ENCODE measurements at places on chromosomes 3 and 15.

DNA sequence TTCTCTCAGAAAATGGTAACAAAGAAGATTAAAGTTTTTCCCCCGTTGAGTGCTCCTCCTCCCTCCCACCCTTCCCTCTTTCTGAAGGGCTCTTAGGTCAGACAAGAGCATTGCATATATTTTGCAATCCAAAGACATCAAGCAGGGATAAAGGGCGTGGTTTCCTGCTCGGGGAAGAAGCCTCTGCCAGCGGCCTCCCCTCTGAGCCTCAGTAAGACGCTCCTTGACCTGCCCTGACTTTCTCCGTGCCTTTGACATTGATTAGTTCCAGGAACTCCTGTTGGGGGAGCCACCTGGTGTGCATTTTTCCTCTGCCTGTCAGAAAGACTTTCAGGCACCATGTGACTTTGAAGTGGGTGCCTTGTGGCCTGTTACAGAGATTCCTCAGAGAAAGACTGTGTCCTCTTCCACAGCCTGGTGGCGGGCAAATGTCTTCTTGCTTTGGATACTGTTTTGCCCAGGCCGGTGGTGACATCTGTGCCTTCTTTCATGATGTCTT lies 87.2 kb upstream of the TBL1XR1 start:
- DNase-seq, result no peak

GRCh38 chr3:169755488-169755887 lies 9.4 kb downstream of the TERC start:
- no peak for DNase-seq

DNA sequence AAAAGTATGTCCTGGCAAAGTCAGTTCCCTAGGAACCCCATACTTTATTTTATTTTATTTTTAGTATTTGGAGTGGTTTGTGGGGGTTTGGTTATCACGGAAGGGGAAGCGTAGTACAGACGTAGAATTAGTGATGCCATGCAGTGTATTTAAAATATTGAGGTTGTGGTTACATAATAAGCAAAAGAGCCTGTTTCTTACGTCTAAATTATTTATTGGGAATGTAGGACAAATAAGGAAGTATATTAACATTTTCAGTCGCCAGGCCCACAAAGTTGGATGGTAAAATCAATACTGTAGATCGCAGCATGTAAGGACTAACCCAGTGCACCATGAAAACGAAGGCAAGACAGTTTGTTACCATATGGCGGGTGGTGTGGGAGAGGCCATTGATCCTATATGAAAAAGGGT lies 558 bp downstream of the DTWD1 start:
- DNase-seq, result no peak

DNA sequence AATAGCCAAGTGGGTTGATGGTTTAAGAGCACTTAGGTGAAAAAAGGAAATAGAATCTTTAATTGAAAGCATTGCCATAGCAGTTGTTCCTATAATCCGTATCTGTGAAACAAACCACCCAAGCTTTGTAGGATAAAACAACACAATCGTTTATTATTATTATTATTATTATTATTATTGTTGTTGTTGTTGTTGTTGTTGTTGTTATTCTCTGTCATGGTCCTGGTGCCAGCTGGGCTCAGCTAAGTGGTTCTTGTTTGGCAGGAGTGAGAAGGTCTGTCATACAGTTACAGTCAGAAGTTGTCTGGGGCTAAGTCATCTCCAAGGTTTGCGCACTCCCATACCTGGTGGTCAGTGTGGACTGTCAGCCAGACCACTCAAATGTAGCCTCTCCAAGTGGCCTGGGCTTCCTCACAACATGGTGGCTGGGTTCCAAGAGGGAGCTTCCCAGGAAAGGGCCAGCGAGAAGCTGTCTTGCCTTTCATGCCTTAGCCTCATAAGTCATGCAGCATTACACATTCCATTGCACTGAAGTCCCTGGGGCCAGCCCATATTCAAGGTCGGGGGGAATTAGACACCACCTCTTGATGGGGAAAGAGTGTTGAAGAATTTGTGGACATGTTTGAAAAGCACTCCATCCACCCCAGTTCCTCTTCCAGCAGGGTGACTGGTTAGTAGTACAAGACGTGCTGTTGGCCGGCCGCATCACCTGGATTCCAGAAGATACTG lies 54.3 kb upstream of the FGD5 start:
- no peak for DNase-seq

GRCh38 chr3:187986514-187986934 lies 167.4 kb upstream of the LPP start:
- no peak for DNase-seq

DNA sequence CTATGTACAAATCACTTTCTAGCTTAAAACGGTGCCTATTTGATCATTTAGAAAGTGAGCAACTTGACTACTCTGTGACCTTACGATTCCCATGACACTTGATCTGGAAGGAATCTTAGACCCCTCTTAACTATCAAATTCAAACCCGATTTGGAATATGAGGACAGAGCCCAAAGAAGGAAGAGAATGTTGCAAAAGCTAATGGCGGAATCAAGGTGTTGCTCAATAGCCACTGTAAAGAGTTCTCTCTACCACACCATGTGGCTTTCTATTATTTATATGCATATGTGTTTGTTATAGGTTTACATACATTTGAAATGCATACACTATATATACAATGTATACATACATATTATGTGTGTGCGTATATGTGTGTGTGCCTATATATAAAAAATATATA lies 39.9 kb downstream of the PYDC2 start:
- no peak for DNase-seq

DNA sequence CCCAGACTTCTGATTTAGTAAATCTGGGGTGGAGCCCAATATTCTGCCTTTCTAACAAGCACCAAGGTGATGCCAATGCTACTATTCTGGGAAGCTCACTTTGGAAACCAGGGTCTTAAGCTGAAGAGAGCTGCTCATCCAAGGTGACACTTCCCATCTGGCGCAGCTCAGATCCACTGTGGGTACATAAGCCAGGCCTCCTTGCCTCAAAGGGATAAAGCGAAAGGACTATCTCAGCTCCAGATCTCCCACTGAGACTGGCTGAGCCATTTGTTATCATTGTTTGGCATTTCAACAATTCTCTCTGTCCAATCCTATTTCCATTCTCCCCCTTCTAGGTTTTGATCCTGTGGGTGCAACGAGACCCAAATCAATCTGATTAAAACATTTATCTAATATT lies 323.8 kb downstream of the GBE1 start:
- DNase-seq, result no peak

- no peak for DNase-seq
Observed at GRCh38 chr3:194879991-194880939, 194.6 kb downstream of the FAM43A start.

DNA sequence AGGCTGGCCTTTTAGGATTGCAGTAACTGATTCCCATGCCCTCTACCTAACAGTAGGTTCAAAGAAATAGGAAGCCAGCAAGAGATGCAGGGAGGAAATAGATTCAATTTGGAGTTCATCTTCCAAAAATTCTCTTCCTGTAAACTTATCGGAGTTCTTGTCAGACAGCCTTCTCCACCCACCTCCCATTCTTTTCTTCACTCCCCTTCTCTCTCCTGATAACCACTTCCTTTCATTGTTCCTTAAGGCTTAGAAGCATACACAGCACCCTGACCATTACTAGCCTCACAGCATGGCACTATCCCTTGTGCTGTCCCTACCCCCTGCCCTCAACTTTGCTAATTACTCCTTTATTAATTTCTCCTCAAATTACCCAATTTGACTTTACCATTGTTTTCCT lies 130.4 kb upstream of the ADAMTS9 start:
- no peak for DNase-seq

- no peak for DNase-seq
Observed at GRCh38 chr15:91429973-91430372, 329.9 kb downstream of the SV2B start.

GRCh38 chr3:56019490-56020146 lies 448.6 kb downstream of the ERC2 start:
- no peak for DNase-seq

DNA sequence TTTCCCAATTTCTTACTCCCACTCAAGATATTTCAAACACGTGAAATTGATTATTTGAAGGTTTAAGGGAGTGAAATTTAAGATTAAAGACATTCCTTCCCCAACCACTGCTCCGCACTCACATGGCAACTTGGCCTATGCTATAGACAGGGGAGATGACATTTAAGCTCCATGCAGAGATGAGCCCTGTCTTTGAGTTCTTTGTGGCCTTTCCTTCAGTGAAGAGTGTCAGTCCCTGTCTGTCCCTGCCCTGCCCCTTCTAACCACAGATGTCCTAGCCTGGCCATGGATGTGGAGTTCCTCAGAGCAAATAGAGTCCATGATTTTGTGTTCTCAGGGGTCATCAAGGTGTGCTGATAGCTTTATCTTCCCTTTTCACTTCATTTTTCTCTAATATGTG lies 29.4 kb upstream of the THBS1 start:
- DNase-seq, result no peak

DNA sequence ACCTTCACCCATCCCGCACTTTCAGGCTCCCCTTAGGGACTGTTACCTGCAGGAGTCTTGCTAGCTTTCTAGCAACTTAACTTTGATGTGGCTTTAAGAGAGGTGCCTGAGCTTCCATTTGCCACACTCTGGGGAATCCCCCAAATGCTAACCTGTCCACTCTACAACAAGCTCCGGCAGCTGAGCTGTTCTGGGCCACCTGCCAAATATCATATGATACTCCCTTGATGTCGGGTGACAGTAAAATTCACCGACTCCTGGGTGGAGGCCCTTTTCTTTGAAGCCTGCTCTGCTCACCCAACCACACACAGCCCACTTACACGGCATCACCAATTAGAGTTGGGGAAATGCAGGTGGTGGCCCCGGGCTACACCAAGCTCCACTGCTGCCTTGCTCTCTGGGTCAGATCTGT lies 38.0 kb upstream of the XCR1 start:
- DNase-seq, result no peak

GRCh38 chr3:22959593-22959992 lies 243.5 kb upstream of the UBE2E2 start:
- no peak for DNase-seq

DNA sequence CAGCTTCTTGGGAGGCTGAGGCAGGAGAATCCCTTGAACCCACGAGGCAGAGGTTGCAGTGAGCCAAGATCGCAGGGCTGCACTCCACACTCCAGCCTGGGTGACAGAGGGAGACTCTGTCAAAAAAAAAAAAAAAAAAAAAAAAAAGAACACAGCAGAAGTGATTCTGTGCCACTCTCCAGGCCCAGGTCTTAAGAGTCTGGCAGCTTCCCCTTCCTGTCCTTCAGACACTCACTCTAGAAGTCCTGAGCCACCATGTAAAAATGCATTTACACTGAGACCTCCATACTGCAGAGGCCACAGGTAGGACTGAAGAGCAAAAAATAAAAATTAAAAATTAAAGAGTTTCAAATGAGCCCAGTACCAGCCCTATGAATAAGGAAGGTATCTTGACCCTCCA lies 11.8 kb upstream of the CDV3 start:
- no peak for DNase-seq

DNA sequence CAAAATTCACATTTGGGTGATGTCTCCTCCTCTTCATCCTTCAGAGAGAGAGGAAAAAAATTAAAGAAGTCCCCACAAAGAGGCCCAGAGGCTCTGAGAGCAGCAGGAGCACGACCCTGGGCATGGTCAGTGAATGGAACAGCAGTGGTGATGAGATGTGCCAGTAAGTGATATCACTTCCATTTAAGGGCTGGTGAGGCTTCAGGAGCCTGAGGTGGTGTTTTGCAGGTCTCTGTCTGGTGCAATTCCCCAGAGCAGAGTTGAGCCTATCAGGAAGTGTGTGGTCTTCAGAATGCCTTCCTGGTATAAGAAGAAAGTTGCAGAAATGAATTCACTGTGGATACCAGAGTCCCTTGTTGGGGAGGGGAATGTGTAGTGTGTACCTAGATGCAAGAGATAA lies 21.4 kb downstream of the ERICH6 start:
- no peak for DNase-seq

DNA sequence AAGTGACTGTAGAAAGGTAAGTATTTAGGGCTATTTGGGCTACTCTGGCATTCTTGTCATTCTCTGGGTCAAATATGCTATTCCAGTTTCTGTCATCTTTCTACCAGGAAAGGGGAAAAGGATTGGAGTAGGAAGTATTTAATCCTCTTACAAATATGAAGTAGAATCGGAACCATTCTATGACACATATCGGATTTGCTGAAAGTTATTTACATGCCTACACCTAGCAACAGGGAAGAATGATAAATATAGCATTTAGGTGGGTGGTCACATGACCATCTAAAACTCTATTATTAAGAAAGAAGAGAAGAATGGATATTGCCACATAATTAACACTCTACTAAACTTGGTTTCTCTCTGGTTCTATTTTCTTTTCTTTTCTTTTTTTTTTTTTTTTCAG lies 1353.1 kb downstream of the ZPLD1 start:
- no peak for DNase-seq

DNA sequence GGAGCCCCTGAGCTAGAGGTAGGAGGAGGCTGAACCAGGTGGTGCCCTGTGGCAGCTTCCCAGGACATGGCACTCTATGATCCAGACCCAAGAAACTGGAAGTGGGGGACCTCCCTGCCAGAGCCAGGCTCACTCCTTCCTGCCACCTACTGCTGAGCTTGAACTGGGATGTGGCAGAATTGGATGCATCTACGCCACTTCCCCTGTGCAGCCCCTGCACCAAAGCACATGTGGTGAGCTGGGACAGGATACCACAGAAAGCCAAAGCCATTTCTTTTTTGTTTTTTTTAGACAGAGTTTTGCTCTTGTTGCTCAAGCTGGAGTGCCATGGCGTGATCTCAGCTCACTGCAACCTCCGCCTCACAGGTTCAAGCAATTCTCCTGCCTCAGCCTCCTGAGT lies 518.0 kb upstream of the PPP2R3A start:
- no peak for DNase-seq

GRCh38 chr3:118863731-118864322 lies 170.8 kb downstream of the IGSF11 start:
- no peak for DNase-seq

DNA sequence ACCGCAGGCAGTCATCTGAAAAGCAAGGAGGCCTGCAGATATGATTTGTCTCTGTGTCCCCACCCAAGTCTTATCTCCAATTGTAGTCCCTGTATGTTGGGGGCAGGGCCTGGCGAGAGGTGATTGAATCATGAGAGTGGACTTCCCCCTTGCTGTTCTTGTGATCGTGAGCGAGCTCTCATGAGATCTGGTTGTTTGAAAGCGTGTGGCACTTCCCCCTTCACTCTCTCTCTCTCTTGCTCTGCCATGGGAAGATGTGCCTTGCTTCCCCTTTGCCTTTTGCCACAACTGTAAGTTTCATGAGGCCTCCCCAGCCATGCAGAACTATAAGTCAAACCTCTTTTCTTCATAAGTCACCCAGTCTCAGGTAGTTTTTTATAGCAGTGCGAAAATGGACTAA lies 83.3 kb downstream of the TMCO5A start:
- no peak for DNase-seq

DNA sequence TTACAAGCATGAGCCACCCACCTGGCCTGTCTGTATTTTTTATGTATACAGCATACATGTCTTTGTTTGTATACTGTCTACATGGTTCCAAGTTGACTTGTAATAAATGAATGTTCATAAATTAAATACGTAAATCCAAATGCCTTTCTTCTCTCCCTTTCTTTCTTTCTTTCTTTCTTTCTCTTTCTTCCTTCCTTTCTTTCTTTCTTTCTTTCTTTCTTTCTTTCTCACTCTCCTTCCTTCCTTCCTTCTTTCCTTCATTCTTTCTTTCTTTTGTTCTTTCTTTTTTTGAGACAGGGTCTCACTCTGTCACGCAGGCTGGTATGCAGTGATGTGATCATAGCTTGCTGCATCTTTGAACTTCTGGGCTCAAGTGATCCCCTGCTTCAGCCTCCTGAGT lies 17.1 kb upstream of the ZNF710 start:
- DNase-seq, result no peak
